IPS DF 19.7 (cell line): ENCODE measurements at places on chromosomes 7 and 10.

DNA sequence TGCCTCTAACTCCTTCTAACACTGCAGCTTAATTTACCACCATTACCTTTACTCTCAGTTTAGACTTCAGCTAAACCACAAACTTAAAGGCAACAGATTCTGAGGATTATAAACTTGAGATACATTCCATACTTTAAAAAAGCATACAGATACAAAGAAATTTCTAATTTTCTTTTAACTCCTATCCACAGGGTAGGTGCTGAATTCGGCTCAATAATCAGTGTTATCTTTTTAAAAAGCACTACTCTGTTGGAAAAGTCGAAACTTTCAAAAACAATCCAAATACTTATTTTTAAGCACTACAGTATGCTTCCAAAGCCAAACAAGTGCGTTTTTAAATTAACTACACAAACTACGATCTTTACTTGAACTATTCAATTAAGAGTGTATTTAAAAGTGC, 1.0 kb downstream of the SMNDC1 start:
- no peak for DNase-seq

GRCh38 chr7:43572516-43573049, 10.3 kb upstream of the STK17A start:
- no peak for DNase-seq

- DNase-seq, result no peak
These were observed 19.2 kb downstream of the ZNF775 start for GRCh38 chr7:150398108-150398964.

DNA sequence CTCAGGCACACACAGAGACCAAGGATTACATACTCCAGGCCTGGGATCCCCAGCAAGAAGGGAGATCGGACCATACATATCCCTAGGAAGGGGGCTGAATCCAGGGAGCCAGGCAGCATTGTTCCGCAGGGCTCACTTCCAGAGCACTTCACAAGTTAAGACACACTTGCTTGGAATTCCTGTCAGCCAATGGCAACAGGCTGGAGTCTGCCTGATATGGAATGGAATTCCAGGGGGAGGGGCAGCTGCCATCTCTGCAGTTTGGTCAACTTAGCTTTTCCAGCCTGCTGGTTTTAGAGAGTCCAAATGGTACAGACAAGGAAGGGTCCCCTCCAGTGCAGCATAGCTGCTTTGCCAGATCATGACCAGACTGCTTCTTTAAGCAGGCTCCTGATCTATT, 290.0 kb upstream of the GLI3 start:
- no peak for DNase-seq

DNA sequence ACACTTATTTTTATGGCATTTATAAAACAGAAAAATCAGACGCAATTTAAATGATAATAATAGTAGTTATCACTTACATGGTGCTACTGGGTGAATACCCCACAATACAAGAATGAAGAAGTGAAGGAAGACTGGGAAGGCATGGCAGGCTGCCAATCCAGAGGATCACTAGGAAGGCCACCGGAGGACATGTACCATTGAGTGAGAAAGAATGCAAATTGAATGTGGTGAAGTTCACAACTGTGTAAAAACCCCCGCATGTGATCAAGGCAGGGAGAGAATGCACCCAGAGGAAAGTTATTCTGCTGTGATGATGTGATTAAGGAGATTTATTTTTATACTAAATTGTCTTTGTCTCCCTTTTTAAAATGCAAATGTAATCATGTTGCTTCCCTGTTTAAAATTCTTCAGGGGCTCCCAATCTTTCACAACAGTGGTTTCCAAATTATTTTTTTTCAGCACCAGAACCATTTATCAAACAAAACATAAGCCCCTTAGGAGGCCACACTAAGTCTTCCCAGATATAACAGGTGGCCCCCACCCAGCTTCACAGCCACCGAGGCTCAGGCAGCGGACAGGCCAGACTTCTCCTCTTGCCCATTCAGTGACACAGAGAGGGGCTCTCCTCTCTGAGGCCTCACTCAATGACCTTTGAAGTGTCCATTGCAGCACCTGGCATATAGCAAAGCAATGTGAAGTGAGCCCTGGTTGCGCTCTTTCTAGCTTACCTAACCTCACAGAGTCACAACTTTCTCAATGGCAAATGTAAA, 59.6 kb downstream of the FRMPD2 start:
- DNase-seq, result no peak

DNA sequence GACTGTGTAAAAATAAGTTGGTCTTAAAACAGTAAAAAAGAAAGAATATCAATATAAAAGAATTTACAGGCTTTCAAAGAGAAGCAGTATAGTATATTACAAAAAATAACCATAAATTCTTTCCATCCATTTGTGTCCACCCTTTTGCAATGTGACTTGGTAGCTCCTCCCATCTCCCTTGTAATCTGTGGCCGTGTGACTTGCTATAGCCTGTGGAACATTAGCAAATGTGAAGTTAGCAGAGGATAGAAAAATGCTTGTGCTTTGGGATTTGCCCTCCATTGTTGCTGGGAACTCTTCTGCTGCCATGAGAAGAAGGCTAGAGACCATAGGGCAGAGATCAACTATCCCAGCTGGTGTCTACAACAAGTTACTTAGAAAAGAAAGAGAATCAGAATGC, 30.2 kb downstream of the KLHL7 start:
- DNase-seq, result no peak

GRCh38 chr7:91137788-91138368, 126.4 kb upstream of the FZD1 start:
- DNase-seq, result no peak

GRCh38 chr7:360454-361100, 70.6 kb downstream of the FOXL3 start:
- no peak for DNase-seq

GRCh38 chr10:21728618-21729017, 194.6 kb downstream of the MLLT10 start:
- no peak for DNase-seq

DNA sequence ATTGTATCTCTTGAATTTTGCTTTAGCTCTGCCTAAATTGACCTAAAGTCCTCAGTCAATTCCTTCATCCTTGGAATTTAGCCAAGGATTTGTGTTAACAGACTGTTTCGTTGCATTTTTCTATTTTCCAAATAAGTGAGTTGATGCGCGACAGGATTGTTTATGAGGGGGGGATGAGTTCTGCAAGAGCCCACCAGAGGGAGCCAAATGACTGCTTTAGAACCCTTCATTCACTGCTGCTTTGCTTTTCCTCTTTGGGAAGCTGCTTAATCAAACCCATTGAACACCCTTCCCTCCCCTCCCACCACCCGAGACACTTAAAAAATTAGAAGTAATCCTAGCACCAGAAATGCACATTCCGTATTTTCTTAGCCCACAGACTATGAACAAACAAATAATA, 33.7 kb upstream of the PTF1A start:
- no peak for DNase-seq

GRCh38 chr7:43123457-43123856, 11.0 kb downstream of the HECW1 start:
- DNase-seq, result no peak

- no peak for DNase-seq
These were observed 16.4 kb downstream of the SEPHS1 start for GRCh38 chr10:13331646-13332045.

DNA sequence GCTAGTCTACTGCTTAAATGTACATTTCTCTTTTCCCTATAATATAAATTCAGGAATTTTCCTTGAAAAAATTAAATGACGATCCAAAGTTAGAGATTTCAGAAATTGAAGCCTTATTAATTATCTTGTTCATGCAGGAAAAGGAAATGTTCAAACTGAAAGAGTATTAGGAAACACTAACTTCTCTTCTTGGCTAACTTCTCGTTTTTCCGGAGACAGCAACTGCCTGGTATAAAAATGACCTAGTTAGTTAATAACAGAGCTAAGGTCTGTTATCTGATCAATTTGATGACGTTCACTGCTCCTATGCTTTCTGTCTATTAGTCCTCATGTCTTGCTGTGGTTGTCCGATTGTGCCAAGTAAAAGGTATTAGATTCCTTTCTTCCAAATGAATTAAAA, 212.5 kb downstream of the DGKB start:
- DNase-seq, result no peak

DNA sequence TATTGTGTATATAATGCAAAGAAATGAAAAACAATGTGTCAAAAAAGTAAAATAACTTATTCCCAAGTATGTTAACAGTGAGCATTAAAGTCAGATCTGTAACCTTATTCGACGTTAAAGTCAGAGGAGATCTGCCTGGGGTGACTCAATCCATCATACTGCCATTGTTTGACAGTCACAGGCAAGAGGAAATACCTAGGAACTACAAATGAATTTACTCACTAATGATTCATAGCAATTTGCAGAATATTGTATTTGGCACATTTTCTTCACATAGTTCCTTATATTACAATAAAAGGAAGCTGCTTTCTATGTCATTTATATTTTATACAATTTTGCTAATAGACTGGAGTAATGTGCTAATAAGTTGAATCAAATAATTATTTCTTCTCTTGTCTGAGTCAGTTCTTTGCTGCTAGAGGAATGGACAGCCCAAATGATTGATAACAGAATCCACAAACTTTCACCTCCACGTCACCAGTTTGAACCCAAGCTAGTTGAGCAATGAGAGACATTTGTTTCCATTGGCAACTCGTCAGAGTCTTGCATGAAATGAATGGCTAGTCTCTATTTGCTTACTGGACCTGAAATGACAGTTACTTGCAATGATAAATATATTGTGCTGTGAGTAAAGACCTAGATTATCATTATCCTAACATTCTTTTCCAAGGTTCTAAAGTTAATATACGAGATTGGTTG, 48.5 kb upstream of the TMEM106B start:
- no peak for DNase-seq

DNA sequence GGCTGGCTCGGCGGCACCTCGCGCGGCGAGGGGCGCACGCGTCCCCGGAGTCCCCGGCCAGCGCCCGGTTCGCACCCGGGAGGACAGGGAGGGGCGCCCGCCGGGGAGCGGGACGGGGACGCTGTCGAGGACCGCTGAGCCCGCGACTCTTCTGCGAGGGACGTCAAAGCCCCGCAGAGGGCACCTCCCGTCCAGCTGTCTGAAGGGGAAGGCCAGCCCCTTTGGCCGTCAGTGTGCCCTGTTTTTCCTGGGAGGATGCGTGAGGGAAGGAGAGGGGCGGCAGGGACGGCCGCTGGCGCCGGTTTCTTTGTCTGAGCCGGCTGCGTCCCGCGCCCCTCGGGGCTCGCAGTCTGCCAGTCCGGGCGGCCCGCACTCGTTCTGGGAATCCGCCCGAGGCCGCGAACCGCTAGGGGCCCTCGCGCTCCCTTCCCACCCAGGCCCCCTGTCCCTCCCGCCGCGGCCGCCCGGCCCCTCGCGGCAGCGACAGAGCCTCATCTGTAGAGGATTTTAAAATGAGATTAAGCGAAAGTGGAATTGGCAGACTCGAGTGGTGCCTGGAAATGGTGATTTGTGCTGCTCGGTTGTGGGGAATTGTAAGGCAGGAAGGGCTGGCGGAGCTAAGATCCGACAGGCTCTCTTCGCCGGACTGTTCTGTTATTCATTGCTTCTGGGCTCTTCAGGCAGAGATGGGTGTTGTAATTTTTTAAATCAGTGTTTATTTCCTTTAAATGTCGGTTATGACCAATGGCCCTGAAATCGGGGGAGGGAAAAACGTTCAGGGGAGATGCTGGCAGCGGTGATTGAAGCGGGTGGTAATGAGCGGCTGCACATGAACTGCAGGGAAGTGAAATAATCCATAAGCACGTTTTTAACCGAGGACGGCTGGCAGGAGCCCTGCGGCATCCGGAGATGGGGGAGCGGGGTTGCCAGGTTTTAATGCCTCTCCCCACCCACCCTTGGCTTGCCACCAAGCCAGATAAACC, 618 bp upstream of the RELN start:
- DNase-seq, result no peak

DNA sequence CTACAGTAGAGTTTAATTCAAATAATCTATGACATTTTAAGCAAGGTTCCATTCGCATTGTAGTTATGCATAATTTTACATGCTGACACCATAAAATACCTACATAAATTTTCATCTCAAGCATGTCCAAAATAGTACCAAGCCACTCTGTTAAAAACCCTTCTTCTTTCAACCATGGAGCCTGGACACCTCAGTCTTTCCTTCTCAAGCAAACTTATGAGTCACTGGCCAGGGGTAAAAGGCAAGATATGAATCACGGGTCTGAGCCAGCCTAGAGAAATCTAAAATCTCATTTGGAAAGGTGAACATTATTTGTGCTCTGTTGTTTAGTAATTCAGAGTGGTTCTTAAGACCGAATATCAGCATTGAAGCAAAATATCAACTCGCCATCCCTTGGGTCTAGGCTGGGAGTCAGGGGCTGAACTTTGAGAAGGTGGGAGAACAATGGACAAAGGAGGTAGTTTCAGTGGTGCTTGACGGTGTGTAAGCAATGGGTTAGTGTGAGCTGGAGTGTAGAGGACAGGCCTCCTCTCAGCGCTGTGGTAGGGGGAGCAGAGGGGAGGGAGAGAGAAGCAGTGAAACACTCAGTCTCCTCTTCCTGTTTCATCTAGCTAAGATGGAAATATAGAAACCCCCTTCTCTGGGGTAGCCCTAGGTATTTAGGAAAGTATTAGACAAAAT, 19.1 kb upstream of the GPAM start:
- no peak for DNase-seq

DNA sequence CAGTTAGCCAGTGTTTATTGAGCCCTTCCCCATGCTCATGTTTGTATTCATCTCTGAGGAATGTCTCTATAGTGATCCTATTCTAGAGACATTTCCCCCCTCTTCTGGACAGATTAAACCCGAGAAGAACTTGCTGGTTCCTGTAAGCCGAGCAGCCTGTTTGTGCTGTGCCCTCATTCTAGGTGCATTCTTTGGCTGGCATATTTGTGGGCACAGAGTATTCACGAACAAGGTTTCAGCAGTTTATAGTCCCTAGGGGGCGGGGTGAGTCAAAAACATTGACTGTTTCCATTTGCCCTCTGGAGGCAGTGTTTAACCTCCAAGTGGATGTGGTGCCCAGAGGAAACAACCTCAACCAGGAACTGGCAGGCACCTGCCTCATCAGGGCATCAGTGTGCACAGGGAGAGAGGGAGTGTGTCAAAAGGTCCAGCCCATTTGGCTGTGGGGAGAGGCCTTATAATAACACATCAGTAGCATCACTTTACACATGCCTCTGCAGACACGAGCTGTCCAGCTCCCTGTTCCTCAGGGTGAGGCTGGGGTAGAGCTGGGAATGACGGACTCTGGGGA, 273.3 kb upstream of the LRGUK start:
- DNase-seq, result peak; percentile 28

GRCh38 chr7:104758504-104758903, 255.5 kb upstream of the KMT2E start:
- no peak for DNase-seq

- no peak for DNase-seq
These were observed 60.7 kb downstream of the RAPGEF5 start for GRCh38 chr7:22296265-22296566.

DNA sequence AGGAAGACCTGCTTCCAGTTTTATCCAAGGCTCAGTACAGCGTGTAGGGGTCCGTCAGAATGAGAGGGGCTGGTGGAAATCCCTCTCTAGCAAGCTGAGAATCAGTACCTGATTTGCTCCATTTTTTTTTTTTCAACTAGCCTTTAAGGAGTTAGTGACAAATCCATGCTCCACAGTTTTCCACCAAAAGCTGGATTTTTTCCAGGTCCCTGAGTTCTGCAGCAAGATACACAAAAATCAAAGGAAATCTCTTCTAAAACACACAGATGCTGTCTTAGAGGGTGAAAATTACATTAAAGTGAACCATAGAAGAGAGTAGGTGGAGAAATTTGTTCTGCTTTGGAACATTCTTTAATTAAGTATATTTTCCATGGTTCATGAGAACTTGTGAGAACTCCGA, 30.4 kb downstream of the MDFIC start:
- DNase-seq, result no peak
